Frontal cortex (tissue), 4 donors: ENCODE measurements at places on chromosomes 16 and 17. TPM values are rescaled to one million over a fixed set of nuclear protein-coding genes. Genes with fewer than 3 reads are reported as not detected.

Gene UTS2R
- total RNA-seq, result not detected

Gene CCT6B
- total RNA-seq, result 2.9 TPM

Gene TEX14
- total RNA-seq, result under 0.01 TPM

Gene METRNL
- 45.2 TPM for total RNA-seq

Gene KRT13
- not detected for total RNA-seq

Gene KRT31
- total RNA-seq, result 1.2 TPM

Gene SSTR5
- total RNA-seq, result not detected

Gene KRTAP2-3
- total RNA-seq, result not detected

Gene PDK2
- total RNA-seq, result 11.8 TPM
